ENCODE measurements at places on chromosomes 11 and 22. TPM values are rescaled to one million over a fixed set of nuclear protein-coding genes. Genes with fewer than 3 reads are reported as not detected.

RPS13 gene
- total RNA-seq = 1,602 TPM

CHRDL2 gene
- not detected for total RNA-seq

CEND1 gene
- 0.58 TPM for total RNA-seq

SYT12 gene
- total RNA-seq = not detected

All from activated naive CD4-positive, alpha-beta T cell treated with anti-CD3 and anti-CD28 coated beads, Interleukin-2, amount 10 ng/mL, durations not matched to agents 5 hours and 36 hours (primary cell).